ENCODE measurements at places on chromosomes 1 and 21. TPM values are rescaled to one million over a fixed set of nuclear protein-coding genes. Genes with fewer than 3 reads are reported as not detected.
A peak's percentile ranks its signal among the peaks of the same experiment; 100 is the strongest.

The RNU1-4 gene
- total RNA-seq = 2,478 TPM

The GNG4 gene
- 38.2 TPM for total RNA-seq

DNA sequence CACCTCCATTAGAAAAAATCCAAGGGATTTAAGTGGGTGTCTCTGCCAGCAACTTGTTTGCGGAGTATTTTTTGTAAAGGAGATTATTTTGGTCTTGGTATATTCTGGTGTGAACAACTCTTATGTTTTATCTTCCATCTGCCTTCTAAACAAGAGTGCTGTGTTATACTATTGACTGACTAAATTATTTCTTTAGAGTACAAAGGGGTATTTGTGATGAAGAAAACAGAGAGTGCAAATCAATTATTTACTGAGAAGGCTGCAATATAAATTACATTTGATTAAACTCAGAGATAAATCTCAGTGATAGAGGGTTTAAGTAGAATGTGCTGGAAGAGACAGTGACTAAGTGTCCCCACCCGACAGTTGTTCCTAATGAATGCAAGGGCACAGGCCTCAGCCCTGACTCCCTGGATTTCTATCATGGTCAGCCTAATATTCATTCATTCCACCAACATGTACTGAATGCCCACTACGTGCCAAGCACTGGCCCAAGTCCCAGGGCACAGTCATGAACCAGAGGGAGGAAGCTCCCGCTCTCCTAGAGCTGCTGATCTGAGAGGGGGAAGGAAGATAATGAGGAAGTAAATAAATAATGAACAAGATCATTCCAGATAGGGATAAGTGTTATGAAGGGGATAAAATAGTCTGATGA is 196.9 kb upstream of the C8B start:
- H3K27me3 ChIP-seq = no peaks in the 10 kb centered on the region
- DNase-seq = no peak
- H3K4me1 ChIP-seq = peaks cover 34% of the 10 kb centered on the region
- no peaks in the 10 kb centered on the region for H3K36me3 ChIP-seq
- no peak overlapping the region for H3K4me3 ChIP-seq

DNA sequence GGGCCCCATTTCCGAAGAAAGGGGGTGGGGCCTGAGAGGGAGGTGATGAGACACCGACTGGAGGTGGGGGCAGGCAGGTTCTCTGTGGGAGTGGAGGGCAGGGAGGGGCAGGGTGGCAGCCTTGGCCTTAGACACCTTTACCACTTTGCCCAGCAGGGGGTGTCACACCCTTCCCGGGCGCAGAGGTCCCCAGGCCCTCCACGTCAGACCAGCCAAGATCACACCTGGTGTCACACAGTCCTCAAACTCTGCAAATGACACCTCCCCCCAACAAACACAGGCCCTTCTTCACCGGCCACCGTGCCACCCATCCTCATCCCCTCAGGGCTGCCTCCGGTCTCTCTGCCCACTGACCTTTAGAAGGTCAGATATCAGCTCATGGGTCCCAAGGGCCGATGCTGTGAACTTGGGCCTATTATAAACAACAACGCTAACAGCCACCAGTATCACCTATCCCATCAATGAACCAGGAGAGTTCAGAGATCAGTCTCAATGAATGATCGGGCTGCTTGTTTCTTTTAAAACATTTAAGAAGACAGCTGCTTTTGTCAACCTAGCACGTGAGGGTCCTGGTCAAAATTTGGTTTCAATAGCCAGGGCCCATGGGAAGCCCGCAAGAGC is 103.9 kb downstream of the CASZ1 start:
- no peaks in the 10 kb centered on the region for H3K36me3 ChIP-seq
- peak overlapping the region; percentile 69 for H3K4me3 ChIP-seq
- no peak for DNase-seq
